ENCODE measurements at places on chromosomes 7 and 10.

DNA sequence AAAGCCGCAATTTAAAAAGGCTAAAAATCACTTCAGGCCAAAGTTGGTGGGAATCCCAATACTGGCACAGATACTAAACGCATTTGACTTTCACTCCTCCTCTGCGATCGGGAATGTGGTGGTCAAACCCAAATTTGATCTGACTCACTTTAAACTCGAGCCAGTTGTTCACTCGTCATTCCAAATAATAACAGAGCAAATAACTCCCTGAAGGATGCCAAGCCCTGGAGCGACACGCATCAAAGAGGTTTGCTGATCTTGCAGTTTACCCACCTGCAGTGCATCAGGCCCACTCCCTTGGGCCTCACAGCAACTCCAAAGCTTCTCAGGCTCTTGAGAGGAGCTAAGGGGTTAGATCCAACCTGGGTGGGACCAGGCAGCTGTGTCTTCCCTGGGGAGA lies 12.2 kb downstream of the PTN start:
- no peak for DNase-seq
- H3K27me3 ChIP-seq: no peaks in the 10 kb centered on the region
- no peaks in the 10 kb centered on the region for H3K36me3 ChIP-seq
- peaks cover 2% of the 10 kb centered on the region for H3K4me1 ChIP-seq
- no peak overlapping the region for H3K4me3 ChIP-seq
- no peak overlapping the region for H3K27ac ChIP-seq

DNA sequence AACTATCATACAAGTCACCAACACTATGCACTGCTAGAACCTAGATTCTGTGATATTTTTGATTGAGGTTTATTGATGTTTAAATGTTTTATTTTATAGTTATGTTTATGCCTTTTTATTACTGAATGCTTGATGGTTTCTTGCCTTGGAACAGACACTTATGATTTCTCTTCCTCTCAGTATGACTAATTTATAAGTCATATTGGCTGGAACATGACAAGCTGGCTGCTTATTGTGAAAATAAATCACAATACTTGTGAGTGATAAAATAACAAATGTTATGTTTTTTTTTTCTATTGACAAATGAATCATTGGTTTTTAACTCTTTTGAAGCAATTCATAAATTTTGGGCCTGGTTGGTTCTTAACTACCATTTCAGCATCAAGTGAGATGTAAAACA lies 142.0 kb upstream of the MALRD1 start:
- H3K4me3 ChIP-seq: no peak overlapping the region
- H3K36me3 ChIP-seq: no peaks in the 10 kb centered on the region
- H3K27ac ChIP-seq: no peak overlapping the region
- H3K4me1 ChIP-seq: no peaks in the 10 kb centered on the region

- no peaks in the 10 kb centered on the region for H3K27me3 ChIP-seq
- no peak for DNase-seq
- H3K4me1 ChIP-seq: no peaks in the 10 kb centered on the region
- H3K27ac ChIP-seq: no peak overlapping the region
These were observed 6.8 kb upstream of the SLK start for GRCh38 chr10:103960103-103960502.

DNA sequence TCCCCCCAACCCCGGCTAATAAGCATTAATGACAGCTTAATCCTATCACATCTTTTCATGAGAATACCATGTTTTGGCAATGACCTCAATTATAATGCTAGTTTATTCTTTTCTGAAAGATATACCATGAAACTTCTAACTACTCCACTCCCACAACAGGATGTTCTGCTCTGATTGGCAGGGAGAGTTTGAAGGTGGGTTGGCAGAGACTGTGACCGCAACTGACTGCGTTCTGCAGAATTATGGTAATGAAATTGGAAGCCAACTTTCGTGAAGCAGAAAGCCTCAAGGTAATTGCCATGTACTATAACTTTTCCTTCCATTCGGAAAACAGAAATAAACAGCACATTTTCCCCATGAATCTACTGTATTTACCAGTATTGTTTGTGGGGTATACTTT lies 288.2 kb upstream of the SEMA3D start:
- DNase-seq: no peak
- no peaks in the 10 kb centered on the region for H3K36me3 ChIP-seq
- no peaks in the 10 kb centered on the region for H3K27me3 ChIP-seq
- no peak overlapping the region for H3K4me3 ChIP-seq
- no peak overlapping the region for H3K27ac ChIP-seq

DNA sequence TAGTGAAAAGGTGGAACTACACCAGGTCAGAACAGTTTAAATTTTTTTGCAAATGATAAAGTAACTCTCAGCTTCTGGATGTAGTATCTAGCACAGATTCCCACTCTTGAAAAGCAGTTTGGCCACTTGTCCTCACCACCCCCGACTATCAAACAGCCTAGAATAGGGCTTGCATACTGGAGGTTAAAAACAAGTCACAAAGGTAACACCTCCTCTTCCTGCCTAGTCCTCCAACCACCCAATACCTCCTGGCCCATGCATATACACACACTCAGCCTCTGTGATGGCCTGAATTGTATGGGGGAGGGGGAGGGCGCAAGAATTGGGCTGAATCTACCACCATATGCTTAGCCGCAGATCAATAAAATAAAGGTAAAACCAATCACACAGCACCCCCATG lies 5.7 kb downstream of the SKAP2 start:
- no peak overlapping the region for H3K4me3 ChIP-seq
- H3K27ac ChIP-seq: peak overlapping the region; percentile 58
- H3K4me1 ChIP-seq: peaks cover 8% of the 10 kb centered on the region
- no peaks in the 10 kb centered on the region for H3K27me3 ChIP-seq

GRCh38 chr7:155283565-155284194 lies 14.0 kb upstream of the INSIG1 start:
- no peak overlapping the region for H3K27ac ChIP-seq
- H3K27me3 ChIP-seq: peaks cover 9% of the 10 kb centered on the region
- H3K4me1 ChIP-seq: no peaks in the 10 kb centered on the region
- H3K36me3 ChIP-seq: no peaks in the 10 kb centered on the region

DNA sequence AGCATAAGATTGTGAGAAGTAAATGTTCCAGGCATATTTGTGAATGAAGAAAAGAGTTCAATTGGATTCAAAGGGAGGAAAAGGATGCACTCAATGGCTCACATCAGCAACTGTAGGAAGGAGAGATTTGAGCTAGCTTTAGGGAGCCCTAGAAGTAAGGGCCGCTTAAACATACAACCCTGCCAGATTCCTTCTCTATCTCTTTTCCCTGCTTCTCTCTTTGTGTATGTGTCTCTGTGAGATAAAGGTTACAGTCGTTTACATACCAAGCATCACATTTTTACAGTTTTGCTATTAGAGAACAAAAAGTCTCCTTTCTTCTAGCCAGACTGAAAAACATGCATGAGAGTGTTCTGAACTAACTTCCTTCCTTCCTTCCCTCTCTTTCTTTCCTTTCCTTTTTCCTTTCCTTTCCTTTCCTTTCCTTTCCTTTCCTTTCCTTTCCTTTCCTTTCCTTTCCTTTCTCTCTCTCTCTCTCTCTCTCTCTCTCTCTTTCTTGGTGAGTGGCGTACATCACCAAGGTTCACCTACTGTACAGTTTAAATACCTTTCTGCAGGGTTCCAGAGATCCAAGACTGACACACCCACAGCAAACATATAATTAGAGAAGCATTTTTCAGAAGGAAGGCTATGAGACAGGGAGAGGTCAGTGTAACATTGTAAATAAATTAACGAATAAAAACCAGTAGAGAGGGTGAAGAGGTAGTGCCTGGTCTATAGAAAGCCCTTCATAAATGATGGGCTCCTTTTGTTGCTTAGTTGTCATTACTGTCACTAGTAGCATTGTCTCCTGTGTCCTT lies 240.4 kb downstream of the ARL4A start:
- no peaks in the 10 kb centered on the region for H3K4me1 ChIP-seq
- H3K27ac ChIP-seq: no peak overlapping the region
- H3K4me3 ChIP-seq: no peak overlapping the region
- DNase-seq: no peak
- no peaks in the 10 kb centered on the region for H3K36me3 ChIP-seq

GRCh38 chr10:123583639-123584418 lies 82.3 kb upstream of the GPR26 start:
- no peaks in the 10 kb centered on the region for H3K36me3 ChIP-seq
- no peak overlapping the region for H3K4me3 ChIP-seq
- no peaks in the 10 kb centered on the region for H3K4me1 ChIP-seq
- DNase-seq: peak; percentile 58
- H3K27me3 ChIP-seq: no peaks in the 10 kb centered on the region
- H3K27ac ChIP-seq: no peak overlapping the region
